Central memory CD4-positive, alpha-beta T cell (primary cell): ENCODE measurements at places on chromosomes 6 and 20.

DNA sequence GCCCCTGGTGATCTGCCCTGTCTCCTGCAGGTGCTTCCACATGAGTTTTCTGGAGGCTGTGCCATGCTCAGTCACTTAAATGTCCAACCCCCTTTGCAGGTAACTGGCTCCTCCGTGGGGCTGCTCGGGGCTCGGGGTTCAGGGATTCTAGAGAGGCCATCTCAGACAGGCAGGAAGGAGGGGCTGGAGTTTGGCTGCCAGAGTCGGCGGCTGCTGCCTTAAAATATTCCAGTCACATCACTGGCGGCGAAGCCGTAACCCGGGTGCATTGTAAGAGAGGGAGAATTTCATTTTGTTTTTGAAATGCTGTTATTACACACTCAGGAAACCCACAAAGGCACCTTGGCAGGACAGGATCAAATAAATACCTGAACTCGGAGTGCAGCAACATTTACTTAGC, 212.9 kb upstream of the PMEPA1 start:
- no peak for DNase-seq

- no peak for DNase-seq
Observed at GRCh38 chr6:109925075-109925474, 53.0 kb upstream of the GPR6 start.

DNA sequence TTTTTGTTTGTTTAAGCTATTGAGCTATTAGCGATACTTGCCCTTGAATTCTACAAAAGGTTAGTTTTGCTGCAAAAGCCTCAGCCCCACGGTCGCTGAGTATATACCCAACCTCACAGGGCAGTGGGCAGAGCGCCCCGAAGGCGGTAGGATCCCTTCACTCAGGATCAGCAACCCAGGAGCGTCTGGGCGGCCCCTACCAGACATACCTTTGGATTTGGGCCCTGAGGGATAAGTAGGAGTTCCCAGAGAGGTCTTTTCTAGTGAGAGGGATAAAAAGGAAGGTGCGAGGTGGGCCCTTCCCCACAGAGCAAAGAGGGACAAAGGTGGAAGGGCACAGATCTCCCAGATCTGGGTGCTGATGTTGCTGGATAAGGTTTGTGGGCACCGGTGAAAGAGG, 6.1 kb downstream of the SASH1 start:
- DNase-seq: no peak

GRCh38 chr6:37626915-37627314, 70.8 kb downstream of the MDGA1 start:
- no peak for DNase-seq

DNA sequence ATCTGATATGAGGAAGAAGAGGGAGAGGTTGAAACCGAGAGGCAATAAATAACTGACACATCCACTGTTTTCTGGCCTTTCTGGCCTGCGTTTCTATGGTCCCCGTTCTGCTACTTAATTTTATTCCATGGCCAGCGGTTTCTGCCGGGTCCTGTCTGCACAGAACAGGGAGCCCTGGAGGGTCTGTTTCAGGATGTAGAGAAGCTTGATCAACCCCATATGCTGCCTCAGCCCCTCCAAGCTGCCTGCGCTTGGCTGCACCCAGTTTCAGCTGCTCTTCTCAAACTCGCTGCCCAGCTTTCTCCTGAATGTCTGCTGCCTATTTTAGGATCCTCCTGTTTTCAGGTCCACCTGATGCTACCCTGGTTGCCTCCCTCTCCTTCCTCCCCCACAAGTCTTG, 18.5 kb upstream of the PACSIN1 start:
- DNase-seq: no peak

- DNase-seq: peak; percentile 11
Observed at GRCh38 chr20:61500791-61501321, 248.8 kb downstream of the CDH4 start.

GRCh38 chr6:36320475-36320874, 16.2 kb downstream of the BNIP5 start:
- no peak for DNase-seq

DNA sequence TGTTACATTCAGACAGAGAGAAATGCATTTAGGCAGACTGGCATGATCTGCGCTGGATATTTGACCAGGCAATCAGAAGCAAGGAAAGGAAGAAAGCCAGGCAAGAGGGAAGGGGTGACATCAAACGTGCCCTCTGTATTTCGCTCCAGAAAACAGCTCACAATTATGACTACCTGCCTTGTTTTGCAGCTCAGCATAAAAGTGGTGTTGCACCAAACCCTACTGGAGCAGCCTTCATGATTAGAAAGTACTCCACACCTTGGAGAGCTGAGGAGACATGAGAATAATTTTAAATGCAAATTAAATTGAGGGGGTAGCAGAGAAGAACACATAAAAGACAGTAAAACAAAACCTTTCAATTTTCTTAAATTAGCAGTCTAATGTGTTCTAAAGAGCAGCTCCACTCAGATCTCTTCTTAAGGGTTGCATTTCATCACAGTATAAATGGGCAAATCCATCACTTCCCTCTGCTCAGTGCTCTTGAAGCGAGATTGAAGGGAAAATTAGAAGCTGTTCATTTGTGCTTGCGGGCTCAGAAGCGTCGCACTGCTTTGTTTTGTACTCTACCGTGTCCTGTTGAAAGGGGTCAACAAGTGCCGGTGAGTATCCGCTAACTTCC, at the start of gene PHACTR1:
Gene PHACTR1, plus strand, starts transcription at position 470 of the 619 bp plus-strand sequence.
- DNase-seq: no peak

DNA sequence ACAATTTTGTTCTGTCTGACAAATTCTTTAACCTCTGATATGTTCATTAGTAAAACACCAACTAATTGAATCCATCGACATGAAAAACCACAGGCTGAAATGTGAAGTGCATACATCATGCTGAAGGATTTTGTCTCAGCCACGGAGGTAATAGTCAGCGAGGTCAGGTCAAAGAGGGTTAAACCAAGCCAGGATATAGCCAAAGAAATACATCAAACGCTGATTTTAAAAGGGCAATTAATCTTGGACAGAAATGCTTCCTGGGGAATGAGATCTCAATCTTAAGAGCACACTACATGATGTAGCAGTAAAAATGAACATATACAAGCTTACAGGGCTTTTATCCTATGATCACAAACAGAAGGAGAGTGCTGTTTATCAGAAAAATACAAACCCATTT, 106.7 kb downstream of the PRDM1 start:
- DNase-seq: no peak

- no peak for DNase-seq
Observed at GRCh38 chr6:62711750-62712149, 425.7 kb upstream of the KHDRBS2 start.
